ENCODE measurements at places on chromosomes 5 and 9.

- DNase-seq: no peak
Measured at GRCh38 chr5:142849466-142849865, 79.3 kb downstream of the ARHGAP26 start.

- peak; percentile 86 for DNase-seq
Measured at GRCh38 chr9:15430920-15431844, 8.5 kb downstream of the SNAPC3 start.

DNA sequence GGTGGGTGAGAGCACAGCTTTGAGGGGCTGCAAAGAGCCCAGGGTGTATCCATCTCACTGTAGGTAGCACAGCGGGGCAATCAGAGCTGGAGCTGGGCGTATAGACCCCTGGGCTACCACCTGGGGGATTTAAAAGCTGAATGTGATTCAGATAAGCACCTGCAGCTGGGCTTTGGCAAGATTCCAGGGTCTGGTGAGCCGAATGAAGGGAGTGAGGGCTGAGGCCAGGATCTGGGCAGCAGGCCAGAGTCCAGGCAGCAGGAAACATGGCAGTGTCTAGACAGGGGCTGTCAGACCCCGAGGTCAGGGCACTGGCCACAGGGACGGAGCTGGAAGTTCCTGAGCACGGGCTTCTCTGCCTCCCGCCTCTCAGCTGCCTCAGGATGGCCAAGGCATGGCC lies 8.7 kb downstream of the ASS1 start:
- peak; percentile 89 for DNase-seq

- no peak for DNase-seq
Measured at GRCh38 chr5:126970517-126971017, 59.8 kb downstream of the MARCHF3 start.

- DNase-seq: peak; percentile 73
Measured at GRCh38 chr5:125719681-125720347, 703.4 kb upstream of the GRAMD2B start.

DNA sequence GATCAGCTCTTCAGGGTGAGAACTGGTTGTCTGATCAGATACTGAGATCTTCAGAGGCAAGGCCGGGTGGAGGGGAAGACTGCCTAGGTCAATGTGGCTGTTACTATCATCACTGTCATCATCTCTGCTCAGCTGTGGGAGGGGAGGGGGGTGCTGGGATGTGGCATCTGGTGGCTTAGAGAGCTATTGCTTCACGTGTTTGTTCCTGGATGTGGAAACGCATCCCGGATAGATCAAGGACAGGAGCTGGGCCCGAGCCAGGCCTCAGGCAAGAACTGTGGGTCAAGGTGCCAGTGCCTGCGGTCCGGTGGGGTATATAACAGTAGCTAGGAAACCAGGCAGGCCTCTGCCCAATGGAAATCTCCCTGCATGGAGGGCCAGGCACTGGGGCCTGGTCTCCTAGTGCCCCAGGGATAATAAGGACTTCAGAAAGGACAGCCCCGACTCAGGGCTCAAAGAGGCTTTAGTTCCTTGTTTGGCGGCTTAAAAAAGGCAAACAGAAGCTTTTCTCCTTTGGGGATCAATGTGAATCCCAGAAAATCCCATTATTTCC lies 30.3 kb upstream of the TIFAB start:
- DNase-seq: no peak

Data from DMS79 treated with DMSO at 0.1 percent for 48 hours (cell line).